ENCODE measurements at places on chromosomes 4 and X.

GRCh38 chrX:120299928-120300327, 11.3 kb downstream of the TMEM255A start:
- DNase-seq, result no peak

DNA sequence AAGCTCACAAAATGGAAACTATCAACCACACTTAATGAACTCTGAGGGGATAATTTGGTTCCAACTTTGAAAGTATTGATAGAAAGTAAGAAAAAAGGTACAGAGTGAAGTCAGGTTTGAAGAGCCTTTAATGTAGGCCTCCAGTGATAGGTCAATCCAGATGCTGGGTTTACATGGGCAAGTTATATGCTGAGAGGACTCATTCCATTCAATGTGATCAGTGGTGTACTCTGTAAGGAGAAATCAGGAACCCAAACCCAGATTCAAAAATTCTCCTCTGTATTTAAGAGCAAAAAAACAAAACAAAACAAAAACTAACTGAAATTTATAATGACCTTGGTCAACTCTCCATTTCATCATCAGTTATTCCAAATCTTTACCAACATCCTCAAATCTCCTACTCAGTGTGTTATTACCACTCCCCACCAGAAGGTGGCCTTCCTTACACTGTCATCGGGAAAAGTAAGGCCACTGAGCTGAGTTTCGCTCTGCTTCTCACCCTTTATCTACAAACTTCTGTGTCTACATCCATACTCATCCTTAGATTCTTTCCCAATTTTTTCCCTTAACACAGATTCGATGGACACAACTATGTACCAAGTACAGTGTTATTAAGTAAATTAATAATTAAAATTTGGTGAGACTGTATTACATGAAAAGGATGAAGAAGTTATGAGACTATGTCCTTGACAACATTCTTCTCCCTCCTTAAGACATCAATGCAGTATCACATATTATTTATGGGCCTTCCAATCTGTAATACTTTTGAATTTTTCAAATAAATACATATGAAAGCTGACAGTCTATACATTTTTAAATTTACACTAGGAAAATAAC, 88.3 kb downstream of the ZAR1 start:
- peak; percentile 40 for DNase-seq

DNA sequence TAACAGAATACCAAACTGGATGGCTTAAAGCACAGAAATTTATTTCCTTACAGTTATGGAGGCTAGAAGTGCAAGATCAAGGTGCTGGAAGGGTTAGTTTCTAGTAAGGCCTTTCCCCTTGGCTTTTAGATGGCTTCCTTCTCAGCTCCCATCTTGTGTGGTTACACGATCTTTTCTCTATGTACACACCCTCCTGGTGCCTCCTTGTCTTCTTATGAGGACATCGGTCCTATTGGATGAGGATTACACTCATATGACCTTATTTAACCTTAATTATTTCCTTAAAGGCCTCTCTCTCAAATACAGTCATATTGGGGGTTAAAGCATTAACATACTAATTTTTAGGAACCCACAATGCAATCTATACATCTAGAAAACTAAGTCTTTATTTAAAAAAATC, 787.9 kb upstream of the GALNTL6 start:
- DNase-seq, result no peak

- DNase-seq, result no peak
Measured at GRCh38 chrX:112760697-112761096, 79.9 kb downstream of the AMOT start.

DNA sequence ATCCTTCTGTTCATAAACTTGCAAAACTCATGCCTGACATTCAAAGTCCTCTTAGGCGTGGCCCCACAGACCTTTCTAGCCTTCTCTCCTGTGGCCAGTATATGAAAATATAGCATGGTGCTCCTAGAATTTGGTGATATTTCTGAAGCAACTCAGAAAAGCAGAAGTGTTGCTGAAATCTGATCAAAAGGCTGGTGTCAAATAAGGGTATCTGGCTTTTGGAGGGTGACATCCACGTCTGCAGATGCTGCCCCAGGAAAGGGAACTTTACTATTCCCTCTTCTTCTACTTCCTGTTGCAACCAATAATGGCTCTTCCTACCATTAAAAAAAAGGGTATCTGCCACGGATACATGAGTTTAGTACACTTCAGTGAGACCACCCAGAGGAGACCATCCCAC, 83.9 kb upstream of the RPS6KA3 start:
- no peak for DNase-seq

DNA sequence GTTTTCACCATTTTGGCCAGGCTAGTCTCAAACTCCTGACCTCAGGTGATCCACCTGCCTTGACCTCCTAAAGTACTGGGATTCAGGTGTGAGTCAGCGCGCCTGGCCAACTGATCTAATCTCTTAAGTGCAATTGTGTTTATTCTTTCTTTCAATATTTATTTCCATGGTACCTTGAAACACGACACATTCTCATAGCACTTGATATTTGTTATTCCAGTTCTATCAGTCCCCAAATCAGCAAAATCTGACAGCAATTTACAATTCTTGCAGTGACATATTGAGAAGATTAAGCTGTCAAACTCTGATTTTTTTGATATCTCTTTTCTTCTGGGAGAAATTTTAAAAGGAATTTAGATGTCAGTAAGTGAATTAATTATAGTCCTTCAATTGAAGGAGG, 218.1 kb upstream of the FAT4 start:
- no peak for DNase-seq

DNA sequence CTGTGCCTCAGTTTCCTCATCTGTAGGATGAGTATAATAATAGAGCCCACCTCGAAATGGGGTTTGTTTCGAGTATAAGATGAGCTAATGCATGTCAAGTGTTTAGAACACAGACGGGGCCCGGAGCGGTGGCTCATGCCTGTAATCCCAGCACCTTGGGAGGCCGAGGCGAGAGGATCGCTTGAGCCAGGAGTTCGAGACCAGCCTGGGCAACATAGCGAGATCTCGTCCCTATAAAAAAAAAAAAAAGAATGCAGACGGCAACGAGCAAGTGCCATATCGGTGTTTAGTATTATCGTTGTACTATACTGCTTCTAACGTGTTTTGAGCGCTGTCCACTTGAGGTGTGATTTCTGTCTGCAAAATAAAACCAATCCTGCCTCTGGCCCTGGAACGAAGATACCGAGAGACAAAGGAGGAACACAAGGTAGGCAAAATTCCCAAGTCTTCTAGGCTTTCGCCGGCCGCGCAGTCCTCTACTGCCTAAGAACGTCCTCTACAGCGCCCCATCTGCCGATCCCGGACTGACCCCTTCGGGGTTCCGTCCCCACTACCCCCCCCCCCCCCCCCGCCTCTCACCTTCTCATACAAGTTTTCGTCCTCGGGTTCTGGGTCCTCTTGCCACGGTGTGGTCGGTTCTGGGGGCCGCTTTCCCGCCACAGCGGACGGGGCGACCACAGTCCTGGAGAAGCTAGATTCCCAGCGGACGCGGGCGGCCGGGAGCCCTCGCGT, 442 bp downstream of the NDUFB11 start:
- peak; percentile 5 for DNase-seq

DNA sequence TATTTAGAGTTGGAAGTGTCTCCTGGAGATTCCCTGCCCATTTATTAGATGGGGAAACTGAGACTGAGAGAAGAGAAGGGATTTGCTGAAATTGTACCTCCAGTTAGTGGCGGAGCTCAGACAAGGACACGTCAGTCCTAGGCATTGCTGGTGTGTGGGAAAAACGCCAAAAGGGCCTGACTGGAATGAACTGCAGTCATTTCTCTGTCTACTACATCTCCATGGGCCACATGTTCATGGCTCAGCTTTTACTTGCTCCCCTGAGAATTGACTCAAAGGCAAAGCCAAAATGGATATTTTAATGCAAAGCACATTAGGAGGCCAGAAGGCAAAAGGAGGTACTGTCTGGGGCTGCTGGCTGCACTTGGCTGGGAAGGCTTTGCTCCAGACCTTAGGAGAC, 3.9 kb downstream of the TFDP3 start:
- DNase-seq, result no peak

DNA sequence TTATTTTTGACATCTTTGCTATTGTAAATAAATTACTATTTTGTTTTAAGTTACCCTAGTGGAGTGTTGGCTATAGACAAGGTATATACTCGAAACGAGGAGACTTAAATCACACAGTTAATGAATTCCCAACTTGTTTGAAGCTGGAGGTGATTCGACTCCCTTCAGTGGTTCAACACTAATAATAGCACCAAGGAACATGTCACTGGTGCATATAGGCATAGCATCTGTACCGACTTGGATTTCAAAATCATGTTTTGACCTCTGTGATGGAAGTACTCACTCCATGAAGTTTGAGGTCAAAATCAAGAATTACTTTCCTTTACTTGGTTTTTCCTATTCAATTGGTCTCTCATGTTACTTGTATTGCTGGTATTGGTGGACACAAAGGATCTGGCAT, 66.5 kb downstream of the ZFX start:
- no peak for DNase-seq

DNA sequence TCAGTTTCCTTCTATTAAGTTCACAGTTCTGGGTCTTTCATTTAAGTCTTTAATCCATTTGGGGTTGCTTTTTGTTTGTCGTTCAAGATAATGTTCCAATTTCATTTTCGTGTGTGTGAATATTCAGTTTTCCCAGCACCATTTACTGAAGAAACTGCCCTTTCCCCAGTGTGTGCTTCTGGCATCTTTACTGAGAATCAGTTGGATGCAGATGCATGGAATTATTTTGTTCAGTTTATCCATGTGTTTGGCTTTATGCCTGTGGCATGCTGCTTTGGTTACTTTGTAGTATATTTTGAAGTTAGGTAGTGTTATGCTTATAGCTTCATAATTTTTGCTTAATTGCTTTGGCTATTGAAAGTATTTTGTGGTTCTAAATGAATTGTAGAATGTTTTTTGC, 163.8 kb upstream of the HDX start:
- DNase-seq, result no peak

GRCh38 chr4:105966051-105966450, 70.8 kb downstream of the NPNT start:
- DNase-seq, result no peak

GRCh38 chr4:159222043-159222552, 119.2 kb downstream of the RAPGEF2 start:
- no peak for DNase-seq

DNA sequence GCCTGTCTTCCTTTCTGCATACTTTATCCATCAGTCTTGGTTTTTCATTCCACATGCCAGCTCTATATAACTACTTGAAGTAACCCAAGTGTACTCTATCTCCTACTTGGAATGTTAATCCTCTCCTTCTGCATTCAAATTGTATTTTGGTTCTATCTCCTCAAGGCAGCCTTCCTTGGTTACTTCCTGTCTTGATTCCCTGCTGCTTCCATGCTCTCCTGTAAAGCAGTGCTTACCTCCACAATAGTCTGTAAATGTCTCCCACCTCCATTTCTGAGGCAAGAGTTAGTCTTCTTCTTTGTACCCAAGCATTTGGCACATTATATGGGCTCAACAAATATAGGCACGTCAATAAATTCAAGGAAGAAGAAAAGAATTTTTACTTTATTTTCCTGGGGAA, 298.4 kb downstream of the ARHGAP24 start:
- DNase-seq, result no peak

GRCh38 chrX:49237060-49237459, 1.8 kb downstream of the CCDC22 start:
- DNase-seq, result no peak

- no peak for DNase-seq
Measured at GRCh38 chr4:107615809-107616208, 104.2 kb downstream of the PAPSS1 start.

DNA sequence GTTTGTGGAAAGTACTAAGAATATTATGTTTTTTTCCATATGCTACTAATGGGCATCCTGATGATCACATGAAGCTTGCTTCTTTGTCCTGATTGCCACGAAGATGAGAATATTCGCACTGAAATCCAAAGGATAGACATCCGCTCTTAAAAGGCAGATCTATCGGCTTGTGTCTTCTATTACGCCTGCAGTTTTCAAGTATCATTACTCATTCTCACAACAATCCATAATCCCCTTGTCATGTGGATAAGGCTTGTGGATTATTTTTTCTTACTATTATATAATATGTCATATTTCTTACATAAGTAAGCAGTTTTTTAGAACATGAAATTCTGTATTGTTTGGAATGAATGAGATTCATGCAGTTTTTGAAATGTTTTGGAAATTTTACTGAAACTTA, 62.8 kb downstream of the KCNIP4 start:
- no peak for DNase-seq

- no peak for DNase-seq
Measured at GRCh38 chr4:111718763-111719559, 426.3 kb upstream of the FAM241A start.

GRCh38 chr4:84631573-84631972, 48.6 kb downstream of the CDS1 start:
- no peak for DNase-seq

DNA sequence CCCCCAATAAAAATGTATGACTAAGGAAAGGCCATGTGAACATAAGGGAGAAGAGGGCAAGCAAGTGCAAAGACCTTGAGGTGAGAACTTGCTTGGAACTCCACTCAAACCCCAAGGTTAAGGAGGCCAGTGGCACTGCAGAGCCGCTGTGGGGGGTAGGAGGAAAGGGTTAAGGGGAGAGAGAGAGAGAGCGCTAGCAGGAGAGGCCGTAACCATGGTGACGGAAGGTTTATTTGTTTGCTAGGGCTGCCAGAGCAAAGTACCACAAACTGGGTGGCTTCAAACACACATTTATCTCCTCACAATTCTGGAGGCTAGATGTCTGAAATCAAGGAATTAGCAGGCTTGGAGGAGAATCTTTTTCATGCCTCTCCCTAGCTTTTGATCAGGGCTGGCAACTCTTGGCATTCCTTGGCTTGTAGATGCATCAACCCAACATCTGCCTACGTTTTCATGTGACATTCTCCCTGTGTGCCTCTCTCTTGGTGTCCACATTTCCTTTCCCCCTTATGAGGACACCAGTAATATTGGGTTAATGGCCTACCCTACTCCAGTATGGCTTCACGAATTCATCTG, 35.2 kb downstream of the SMIM20 start:
- no peak for DNase-seq

GRCh38 chrX:18173494-18174180, 47.0 kb downstream of the BEND2 start:
- DNase-seq, result no peak

GRCh38 chr4:98659106-98659592, 738 bp upstream of the TSPAN5 start:
- no peak for DNase-seq

DNA sequence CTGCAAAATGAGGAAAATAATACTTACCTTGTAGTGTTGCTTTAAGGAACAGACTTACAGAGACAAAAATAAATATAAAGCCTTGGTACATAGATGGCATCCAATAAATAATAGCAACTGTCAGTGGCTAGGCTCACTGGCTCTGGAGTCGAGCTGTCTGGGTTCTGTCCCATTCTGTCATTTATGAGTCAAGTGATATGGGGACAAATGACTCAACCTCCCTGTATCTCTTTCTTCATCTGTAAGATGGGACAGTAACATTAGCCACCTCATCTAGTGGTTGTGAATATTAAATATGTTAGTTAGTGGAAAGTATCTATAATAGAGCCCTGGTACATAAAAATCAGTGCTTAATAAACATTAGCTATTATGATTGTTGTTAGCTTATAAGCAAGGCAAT, 16.7 kb upstream of the GATB start:
- no peak for DNase-seq
